ENCODE measurements at places on chromosomes 4 and X. TPM values are rescaled to one million over a fixed set of nuclear protein-coding genes. Genes with fewer than 3 reads are reported as not detected.

The RHOXF2 gene
- total RNA-seq: not detected

The P2RY8 gene
- total RNA-seq: 2.3 TPM

The RHOXF2B gene
- total RNA-seq: not detected

The MYOZ2 gene
- total RNA-seq: not detected

The NLGN4X gene
- total RNA-seq: 40.9 TPM

The GAGE12H gene
- total RNA-seq: not detected

The FAT4 gene
- total RNA-seq: 6.8 TPM

DNA sequence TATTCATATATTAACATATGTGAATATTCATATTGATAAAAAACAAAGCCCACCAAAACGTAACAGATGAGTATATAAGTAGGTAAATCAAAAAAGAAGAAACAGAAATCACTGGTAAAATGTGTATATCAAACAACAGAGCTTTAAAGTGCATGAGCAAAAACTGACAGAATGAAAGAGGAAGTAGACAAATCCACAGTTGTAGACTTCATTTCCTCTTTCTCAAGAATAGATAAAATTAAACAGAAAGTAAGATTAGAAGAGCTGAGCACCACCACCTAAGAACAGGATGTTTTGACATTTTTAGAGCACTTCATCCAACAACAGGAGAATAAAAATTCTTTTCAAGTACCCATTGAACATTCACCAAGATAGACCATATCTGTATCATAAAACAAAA, 64.6 kb downstream of the CNKSR2 start:
- no peak for DNase-seq

DNA sequence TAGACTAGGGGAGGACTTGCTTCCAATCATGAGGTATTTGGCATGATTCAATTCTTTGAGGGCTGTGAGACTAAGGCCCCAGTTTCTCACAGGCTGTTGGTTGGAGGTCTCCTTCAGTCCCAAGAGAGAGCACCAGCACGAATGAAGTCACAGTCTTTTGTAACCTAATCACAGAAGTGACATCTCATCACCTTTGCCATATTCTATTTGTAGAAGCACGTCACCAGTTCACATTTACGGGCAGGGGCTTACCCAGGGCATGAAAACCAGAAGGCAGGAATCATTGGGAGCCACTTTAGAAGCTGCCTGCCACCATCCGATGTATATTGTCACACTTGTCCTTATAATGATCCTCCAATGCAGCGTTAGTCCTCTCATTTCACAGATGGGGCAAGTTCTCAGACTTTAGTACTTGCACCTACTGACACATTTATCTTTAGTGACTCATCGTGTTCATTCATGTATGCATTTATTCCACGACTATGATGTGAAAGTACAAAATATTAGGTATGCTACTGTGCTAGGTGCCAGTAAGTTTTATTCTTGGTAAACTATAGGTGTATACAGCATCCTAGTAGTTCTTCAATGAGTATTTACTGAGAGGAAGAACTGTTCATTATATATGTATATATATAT, 163.8 kb upstream of the PGRMC2 start:
- DNase-seq: no peak

GRCh38 chr4:183637461-183637860, 21.5 kb downstream of the RWDD4 start:
- DNase-seq: no peak

GRCh38 chrX:72316408-72317110, 10.8 kb upstream of the CITED1 start:
- DNase-seq: no peak

GRCh38 chr4:172411149-172411548, 597.9 kb downstream of the GALNTL6 start:
- DNase-seq: no peak

Data from glutamatergic neuron (in vitro differentiated cells).